ENCODE measurements at places on chromosomes 3 and 15.

DNA sequence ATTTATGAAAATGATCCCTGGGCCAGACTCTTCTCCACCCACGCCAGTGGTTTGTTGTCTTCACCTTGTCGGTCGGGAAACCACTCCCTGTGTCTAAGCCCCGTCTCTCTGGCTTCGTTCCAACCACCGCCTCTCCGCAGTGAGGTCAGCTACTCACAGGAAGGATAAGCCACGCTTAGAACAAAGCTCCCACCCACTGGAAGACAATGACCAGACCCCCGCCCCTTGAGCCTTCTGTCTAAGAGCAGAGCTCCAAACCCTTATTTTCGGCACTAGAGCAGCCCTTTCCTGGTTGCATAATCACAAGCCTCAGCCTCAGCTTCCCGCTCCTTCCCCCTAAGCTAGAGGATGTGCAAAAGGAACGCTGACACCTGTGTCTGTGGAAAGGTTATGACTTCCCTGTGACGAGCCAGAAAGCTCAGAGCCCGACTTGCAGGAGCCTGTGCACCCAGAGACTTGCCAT lies 114.9 kb upstream of the MEF2A start:
- DNase-seq: no peak

- DNase-seq: no peak
Observed at GRCh38 chr3:136885357-136886213, 23.6 kb downstream of the NCK1 start.

DNA sequence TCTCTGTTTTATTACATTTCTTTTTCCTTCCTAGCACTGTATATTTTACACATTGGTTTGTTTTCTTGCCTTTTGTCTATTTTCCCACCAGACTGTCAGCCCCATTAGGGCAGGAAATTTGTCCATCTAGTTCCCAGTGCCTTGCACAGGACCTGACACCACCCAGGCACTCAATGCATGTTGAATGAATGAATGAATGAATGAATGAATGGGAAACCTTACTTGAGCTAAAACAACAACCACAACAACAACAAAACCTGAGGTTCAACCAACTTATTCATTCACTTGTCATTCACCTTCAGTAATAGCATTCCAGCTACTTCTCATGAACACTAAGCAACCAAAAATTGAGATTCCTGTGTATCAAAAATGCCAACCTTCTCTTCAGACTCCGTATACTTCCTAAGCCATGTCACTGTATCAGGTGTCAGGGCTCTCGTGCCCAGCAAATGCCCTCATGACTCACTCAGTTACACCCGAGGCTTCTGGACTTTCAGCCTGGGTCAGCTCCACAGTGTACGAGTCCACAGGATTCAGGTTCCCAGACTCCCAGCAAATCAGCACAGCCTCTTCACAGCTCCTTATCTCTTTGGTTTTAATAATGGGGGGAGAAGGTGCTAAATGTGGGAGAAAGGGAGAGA lies 37.3 kb downstream of the FSD2 start:
- DNase-seq: peak; percentile 36

DNA sequence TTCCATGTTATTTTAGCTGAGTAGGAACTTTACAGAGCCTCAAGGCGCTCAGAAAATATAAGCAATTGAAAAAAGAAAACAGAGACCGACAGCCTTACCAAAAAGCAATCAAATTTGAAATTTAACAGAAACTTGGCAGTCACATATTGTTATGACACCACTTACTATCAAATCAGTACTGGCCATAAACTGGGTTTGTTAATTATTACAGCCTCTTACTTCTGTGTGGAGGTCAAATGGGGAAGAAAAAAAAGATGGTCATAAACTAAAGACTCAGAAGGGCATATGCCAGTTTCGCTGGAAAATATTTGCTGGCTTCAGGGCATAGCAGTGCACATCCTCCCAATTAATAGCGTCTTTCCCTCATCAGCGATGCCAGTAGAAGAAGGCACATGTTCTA lies 45.5 kb upstream of the SUCLG2 start:
- DNase-seq: no peak

- no peak for DNase-seq
Observed at GRCh38 chr3:131283862-131284261, 97.7 kb upstream of the NUDT16 start.

DNA sequence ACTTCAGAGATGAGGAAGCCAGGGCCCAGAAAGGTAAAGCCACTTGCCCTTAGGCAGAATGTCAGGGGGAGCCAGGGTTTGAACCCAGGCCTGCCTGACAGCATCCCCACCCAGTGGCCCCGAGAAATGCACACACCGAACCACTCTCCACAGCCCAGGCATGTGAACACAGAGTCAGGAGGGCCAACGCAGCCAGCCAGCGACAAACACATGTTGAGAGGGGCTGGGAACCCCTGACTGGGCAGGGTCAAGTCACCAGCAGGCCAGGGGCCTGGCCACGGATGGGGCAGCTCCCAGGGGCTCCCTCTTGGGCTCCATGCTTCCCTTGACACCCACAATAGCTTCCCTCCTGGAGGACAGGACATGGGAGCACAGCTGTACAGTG lies 5.1 kb upstream of the GRIP2 start:
- DNase-seq: no peak

DNA sequence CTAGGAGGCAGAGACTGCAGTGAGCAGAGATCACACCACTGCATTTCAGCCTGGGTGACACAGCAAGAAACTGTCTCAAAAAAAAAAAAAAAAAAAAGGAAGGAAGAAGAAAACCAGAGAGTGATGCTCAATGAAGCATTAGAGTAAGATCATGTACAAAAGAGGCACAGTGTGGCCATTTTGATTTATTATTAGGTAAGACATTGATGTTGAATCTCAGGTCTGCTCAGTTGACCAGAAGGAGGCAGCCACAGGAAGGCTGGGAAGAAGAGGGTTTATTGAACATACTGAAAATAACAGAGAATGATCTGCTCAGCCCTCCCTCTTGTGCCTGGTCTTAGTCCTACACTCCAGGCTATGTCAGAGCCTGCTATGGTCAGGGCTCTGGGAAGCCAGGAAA lies 15.6 kb downstream of the LRRK1 start:
- DNase-seq: no peak

- DNase-seq: peak; percentile 51
Observed at GRCh38 chr3:13301286-13301987, 118.7 kb downstream of the NUP210 start.

DNA sequence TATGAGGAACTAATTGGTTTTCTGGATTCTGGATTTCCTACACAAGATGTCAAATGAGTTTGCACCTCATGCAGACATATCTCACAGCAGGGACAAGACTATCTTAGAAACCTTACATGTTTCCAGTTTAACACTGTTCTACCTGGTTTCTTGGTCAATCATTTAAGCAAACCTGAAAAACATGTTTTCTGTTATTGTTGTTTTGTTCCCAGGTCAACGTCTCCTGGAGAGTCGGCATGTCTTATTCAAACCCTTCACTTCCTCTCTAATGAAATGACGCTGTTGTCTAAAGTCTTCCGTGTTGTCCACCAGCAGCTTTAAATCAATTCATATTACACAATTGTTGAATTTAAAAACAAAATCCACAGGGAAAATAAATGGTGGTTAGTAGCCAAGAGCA lies 150.9 kb downstream of the CNTN3 start:
- DNase-seq: no peak

GRCh38 chr3:42535981-42536784 lies 33.7 kb downstream of the VIPR1 start:
- DNase-seq: peak; percentile 28

- DNase-seq: no peak
Observed at GRCh38 chr3:47874913-47875312, 72.0 kb downstream of the DHX30 start.

DNA sequence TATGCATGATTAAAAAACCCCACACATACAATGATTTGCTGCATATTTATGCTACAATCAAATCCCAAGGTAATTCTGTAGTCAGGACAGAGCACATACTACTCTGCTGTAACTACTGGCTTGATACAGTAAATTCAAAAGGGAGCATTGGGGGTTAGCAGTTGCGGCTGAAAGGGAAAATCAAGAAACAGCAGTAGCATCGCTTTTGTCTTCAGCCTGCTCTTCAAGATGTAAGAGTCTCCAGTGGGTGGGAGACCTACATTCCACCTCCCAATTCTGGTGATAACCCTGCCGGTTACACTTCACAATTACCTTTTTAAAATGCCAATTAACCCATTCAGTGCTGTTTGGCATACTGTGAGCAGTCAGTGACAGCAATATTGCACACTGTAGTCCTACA lies 259.4 kb downstream of the NR2F2 start:
- no peak for DNase-seq

DNA sequence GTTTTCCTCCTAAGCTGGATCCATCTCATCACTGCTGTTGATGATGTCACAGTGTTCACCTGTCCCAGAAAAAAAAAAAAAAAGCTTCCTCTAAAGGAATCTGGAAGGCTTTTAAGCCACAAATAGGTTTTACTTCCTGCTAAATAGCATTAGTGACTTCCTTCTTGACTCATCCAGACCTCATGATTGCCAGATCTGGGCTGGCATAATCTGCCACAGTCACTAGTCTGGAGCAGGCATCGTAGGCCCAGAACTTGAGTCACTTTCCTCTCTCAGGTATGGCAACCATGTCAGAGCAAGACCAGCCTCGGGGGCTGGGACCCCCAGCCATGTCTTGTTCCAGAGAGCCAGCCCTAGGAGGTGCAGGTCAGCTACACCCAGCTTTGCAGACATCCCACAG lies 266.5 kb upstream of the CADM2 start:
- no peak for DNase-seq
